ENCODE measurements at places on chromosomes 3 and 15.

- no peak for DNase-seq
Measured at GRCh38 chr3:113057117-113057516, 66.3 kb downstream of the GTPBP8 start.

- peak; percentile 56 for DNase-seq
Measured at GRCh38 chr15:47987908-47988532, 132.8 kb upstream of the SLC24A5 start.

GRCh38 chr3:149706905-149707304 lies 45.4 kb downstream of the COMMD2 start:
- DNase-seq: no peak

- DNase-seq: no peak
Measured at GRCh38 chr3:14231998-14232501, 53.4 kb downstream of the LSM3 start.

- no peak for DNase-seq
Measured at GRCh38 chr3:188076176-188076575, 77.8 kb upstream of the LPP start.

DNA sequence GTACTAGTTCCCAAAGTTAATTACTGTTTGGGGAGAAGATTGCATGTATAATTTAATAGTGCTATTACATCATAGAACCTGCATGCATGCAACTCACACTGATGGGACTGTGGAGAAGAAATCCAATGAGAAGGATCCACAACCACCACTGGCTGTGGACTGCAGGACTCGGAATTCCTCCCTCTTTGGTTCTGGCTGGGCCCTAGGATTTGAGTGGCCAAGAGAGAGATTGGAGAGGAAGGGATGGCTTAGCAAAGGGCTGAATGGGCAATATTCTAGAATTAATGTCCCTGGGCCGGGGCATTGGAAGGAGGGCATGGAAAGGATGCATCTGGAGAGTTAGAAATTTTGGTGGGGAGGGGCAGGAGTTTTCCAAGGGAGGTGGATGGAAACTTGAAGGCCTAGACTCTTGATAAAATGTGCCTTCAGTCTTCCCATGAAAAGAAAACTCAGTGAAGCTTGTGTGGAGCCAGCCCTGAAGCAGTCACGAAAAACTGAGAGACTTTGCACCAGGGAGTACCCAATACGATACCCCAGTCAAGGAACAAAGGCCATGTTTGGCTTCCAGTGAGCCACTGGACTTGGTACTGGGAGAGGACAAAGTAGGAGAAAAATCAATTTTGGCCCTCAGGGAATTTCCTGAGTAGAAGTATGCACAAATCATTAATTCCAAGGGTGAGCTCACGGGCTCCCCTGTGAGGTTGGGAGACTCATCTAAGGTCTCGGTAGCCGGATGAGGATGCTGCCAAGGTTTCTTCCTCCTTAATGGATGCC lies 31.4 kb upstream of the TPM1 start:
- no peak for DNase-seq

GRCh38 chr3:12994357-12994606 lies 78.9 kb downstream of the IQSEC1 start:
- DNase-seq: no peak

- DNase-seq: no peak
Measured at GRCh38 chr15:93333796-93334195, 244.8 kb upstream of the RGMA start.

- no peak for DNase-seq
Measured at GRCh38 chr3:193947596-193947995, 188.4 kb upstream of the HES1 start.

- DNase-seq: no peak
Measured at GRCh38 chr3:184816614-184817013, 4.6 kb downstream of the VPS8 start.

- no peak for DNase-seq
Measured at GRCh38 chr3:115788921-115789470, 165.7 kb downstream of the GAP43 start.
